Activated CD4-positive, alpha-beta memory T cell treated with anti-CD3 and anti-CD28 coated beads, Interleukin-2, amount 10 ng/mL, durations not matched to agents 7 days and 5 days (primary cell): ENCODE measurements at places on chromosomes 6 and 20. TPM values are rescaled to one million over a fixed set of nuclear protein-coding genes. Genes with fewer than 3 reads are reported as not detected.

Gene SAMD5
- total RNA-seq: not detected

Gene IPCEF1
- total RNA-seq: 20.3 TPM

Gene LHFPL5
- not detected for total RNA-seq

GRCh38 chr6:2665146-2666070 lies 85.3 kb downstream of the MYLK4 start:
- DNase-seq: no peak

- DNase-seq: no peak
Measured at GRCh38 chr20:2780948-2781347, 19.5 kb downstream of the CPXM1 start.

- DNase-seq: no peak
Measured at GRCh38 chr6:12280902-12281301, 9.3 kb upstream of the EDN1 start.

- no peak for DNase-seq
Measured at GRCh38 chr20:53387983-53388675, 205.5 kb downstream of the ZNF217 start.

- DNase-seq: no peak
Measured at GRCh38 chr6:168242940-168243225, 76.7 kb downstream of the DACT2 start.
